Caco-2 (cell line): ENCODE measurements at places on chromosomes 12 and 14. TPM values are rescaled to one million over a fixed set of nuclear protein-coding genes. Genes with fewer than 3 reads are reported as not detected.

DNA sequence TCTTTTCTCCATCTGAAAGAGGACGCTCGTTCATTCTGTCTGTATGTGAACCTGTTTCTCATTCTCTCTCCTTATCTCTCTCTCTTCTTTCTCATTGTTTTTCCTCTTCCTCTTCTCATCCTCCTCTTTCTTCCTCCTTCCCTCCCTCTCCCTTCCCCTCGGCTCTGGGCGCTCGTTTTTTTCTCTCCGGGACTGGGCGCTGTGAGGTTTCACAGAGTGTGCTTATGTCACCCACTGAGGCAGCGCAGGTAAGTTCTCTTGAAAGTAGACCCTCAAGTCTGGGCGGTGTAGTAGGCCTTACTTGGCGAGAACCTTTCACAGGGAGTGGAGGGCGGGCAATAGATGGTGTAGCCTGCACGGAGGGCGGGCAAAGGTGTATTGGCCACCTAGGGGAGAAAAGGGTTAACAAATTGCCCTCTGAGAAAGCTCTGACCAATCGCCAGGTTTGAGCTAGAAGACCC lies 4.5 kb upstream of the SIX1 start:
- H3K27me3 ChIP-seq: peaks cover 1% of the 10 kb centered on the region
- H3K4me3 ChIP-seq: no peak overlapping the region
- H3K4me1 ChIP-seq: peaks cover 26% of the 10 kb centered on the region
- H3K36me3 ChIP-seq: no peaks in the 10 kb centered on the region
- no peak overlapping the region for H3K27ac ChIP-seq

- DNase-seq: peak; percentile 80
- peaks cover 12% of the 10 kb centered on the region for H3K4me1 ChIP-seq
These were observed 87.4 kb downstream of the B4GALNT3 start for GRCh38 chr12:546920-547845.

DNA sequence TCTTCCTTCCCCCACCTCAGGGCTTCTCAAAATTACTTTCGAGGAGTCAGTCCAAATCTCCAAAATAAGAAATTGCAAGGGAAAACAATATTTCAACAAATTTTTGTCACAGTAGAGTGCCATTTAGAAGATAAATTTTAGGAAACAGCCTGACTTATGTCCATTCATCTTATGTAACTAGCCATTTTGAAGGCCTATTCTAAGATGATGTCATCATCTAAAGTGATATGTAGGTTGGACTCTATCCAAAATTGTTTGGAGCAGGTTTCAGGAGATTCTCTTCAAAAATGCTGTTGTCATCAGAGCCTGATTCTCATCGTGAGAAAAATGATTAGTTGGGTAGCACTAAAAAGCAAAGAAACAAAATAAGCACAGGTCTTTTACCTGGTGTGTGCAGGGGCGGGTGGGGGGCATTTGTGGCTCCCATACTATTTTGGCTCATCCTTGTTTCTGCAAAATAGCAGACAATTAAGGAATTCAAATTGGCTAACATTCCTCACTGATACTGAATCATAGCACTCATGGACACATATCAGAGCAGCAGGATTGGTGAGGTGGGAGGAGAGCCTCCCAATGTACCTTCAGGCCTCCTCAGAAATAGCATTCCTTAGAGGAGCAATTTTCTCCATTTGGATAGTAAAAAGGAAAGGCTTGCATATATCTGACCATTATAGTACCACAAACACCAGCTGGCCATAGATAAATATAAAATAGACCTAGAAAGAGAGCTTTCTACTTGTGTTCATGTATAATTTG lies 360.9 kb upstream of the NAV3 start:
- H3K27me3 ChIP-seq: no peaks in the 10 kb centered on the region
- H3K36me3 ChIP-seq: no peaks in the 10 kb centered on the region
- H3K4me3 ChIP-seq: no peak overlapping the region
- DNase-seq: no peak
- no peak overlapping the region for H3K27ac ChIP-seq
- H3K4me1 ChIP-seq: no peaks in the 10 kb centered on the region

- peak overlapping the region; percentile 86 for H3K27ac ChIP-seq
- peak; percentile 60 for DNase-seq
- H3K36me3 ChIP-seq: no peaks in the 10 kb centered on the region
- peaks cover 22% of the 10 kb centered on the region for H3K4me1 ChIP-seq
- H3K27me3 ChIP-seq: no peaks in the 10 kb centered on the region
These were observed 1.9 kb downstream of the ATXN2 start for GRCh38 chr12:111596985-111597830.

Gene PTPRB
- total RNA-seq: 0.42 and 0.73 TPM in 2 replicates

Gene GYS2
- 0.66 and 1.3 TPM in 2 replicates for total RNA-seq

Gene LIN7A
- 16.2 and 16.4 TPM in 2 replicates for total RNA-seq
